ENCODE measurements at places on chromosomes 2 and 18.
A peak's percentile ranks its signal among the peaks of the same experiment; 100 is the strongest.

DNA sequence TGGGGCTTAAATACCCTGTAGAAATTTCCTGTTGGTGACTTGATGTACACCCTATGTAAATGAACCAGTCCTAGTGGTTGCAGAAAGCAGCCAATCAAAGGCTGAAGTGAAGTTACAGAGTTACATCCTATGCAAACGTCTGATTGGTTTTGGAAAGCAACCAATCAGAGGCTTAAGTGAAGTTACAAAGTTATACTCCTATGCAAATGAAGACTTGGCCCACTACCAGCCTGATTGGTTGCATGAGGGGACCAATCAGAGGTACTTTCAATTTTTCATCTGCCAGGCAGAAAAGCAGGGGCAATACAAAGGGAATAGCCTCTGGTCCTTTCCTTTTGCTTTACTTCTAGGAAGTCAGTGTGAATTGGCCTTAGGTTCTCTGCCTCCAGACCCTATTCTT lies 13.6 kb upstream of the ZNF397 start:
- DNase-seq = no peak

DNA sequence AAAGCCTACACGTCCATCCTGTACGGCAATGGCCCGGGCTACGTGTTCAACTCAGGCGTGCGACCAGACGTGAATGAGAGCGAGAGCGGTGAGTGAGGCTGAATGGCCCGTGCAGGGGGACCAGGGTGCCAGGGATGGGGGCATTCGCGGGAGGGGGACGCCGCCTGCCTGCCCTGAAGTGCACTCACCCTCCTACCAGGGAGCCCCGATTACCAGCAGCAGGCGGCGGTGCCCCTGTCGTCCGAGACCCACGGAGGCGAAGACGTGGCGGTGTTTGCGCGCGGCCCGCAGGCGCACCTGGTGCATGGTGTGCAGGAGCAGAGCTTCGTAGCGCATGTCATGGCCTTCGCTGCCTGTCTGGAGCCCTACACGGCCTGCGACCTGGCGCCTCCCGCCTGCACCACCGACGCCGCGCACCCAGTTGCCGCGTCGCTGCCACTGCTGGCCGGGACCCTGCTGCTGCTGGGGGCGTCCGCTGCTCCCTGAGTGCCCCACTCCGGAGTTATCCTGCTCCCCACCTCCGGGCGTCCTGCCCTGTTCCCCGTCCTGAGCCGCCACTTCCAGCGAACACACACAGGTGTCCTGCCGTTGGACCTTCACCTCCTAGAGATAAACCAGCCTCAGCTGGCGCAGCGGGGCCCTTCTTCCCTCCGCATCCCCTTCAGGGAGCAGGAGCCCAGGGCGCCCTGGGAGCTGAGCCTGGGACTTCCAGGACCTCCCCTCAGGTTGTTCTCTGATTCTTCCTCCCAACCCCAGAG lies 2.9 kb downstream of the ALPI start:
- DNase-seq = no peak

DNA sequence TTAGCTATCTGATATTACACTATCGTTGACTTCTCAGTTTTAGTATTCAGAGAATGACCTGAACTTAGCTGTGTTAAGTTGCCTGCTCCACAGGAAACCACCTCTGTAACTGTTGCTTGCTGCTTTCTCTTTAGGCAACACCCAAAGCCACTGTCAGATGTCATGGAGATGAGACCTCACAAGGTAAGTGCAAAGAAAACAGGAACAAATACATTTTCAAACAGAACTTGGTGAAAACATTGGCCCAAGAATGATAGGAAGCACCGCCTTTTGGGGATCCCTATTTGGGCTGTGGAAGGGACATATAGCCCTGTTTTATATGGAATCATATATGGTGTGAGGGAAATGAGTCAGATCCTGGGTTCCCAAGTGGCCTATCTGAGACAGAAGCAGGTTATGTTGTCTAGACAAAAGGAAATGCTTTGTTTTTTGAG lies 143.4 kb downstream of the UBE2E3 start:
- DNase-seq = no peak

- DNase-seq = no peak
Measured at GRCh38 chr2:7913974-7914373, 767.9 kb upstream of the ID2 start.

DNA sequence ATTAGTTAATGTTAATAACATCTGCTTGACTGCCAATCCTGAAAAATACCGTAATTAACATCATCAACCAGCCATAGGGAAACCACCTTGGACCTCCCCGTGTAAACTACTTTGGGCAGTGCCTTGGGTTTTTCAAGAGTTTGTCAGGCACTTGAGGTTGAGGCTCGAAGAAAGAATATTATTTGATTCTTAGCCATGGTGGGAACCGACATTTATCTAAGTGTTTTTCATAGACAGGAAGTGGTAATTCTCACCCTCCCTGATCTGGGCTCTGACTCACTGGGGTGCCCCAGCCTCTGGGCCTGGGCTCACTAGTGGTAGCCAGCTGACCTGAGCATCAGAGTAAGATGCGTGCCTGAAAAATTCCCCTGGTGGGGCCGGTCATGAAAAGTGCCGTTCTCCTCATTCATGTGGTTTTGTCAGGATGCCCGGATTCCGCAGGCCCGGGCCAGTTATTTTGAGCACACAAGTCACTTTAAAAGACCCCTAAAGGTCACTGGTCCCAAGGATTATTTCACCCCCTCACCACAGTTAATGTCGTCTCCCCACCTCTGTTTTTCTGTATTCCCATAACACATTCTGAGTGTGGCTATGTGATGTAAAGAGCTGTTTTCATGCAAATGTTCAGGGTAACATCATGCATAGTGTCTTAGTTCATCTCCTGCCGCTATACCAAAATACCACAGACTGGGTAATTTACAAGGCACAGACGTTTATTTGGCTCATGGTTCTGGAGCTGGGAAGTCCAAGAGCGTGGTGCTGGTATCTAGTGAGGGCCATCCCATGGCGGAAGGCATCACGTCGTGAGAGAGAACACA lies 21.6 kb upstream of the SPATA3 start:
- DNase-seq = no peak

GRCh38 chr2:18245375-18245774 lies 315.1 kb downstream of the RDH14 start:
- no peak for DNase-seq

DNA sequence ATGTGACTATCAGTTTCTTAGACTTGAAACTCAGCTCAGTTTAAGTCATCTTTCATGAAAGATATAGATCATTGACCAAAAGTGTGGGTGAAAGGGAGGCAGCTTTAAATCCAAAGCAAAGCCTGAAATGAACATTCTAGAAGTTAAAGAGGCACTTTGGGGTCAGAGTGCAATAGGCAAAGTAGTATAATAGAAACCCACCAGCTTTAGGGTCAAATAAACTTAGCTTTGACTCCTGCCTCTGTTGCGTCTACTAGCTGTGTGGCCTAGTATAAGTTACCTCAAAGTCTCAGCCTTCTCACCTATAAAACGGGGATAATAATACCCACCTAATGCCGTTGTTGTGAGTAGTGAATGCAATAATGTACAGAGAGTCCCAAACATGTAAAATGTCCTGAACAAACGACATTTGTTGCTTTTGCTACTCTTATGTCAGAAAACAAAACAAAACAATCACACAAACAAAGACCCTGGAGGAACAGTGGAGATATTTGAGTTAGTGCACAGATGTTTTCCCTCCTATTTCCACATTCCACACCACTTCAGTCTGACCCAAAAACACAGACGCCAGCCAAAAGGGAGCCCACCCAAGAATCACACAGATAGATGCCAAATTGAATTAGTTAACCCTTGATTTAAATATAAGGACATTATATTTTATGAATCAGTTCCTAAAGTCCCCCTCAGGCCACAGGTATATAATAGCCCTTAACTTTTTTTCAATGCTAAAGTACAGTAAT lies 657.0 kb downstream of the ARHGAP15 start:
- no peak for DNase-seq

- no peak for DNase-seq
Measured at GRCh38 chr18:7248877-7249276, 18.0 kb downstream of the LRRC30 start.

DNA sequence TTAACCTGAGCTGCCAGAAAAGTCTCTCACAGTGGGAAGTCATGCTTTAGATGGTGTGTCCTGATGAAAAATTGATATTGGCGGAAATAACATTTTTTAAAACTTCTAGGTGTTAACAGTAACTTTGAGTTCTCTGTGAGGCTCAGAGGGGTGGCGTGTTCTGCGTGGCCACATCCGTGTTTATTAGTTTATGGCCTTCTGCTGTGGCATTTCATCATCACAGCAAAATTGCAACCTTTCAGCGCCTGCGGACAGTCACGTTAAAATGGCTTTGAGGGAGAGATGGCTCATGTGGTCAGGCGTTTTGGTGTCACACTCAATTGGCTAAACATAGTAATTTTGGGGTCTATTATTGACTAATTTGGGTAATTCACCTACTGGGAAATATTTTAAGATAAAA lies 42.4 kb downstream of the KLHL29 start:
- DNase-seq = no peak

DNA sequence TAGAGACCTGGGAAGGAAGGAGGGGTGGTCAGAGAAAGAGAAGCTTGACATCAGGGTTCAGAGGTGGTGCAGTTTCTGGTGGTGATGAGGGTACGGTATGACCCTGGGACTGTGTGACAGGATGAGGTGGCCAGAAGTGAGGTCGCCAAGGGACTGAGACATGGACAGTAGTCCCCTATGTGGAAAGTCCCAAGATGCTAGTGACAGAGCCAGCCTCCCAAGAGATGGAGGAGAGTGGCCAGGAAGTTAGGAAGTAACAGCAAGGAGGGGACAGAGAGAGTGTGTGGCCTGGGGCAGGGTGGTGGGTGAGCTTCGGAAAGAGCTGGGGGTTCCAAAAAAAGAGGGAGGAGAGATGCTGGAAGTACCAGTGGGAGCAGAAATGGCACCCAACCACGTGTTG lies 66.0 kb downstream of the SMAD7 start:
- DNase-seq = no peak

GRCh38 chr2:163655667-163656066 lies 80.1 kb downstream of the FIGN start:
- DNase-seq = no peak

GRCh38 chr2:13114391-13114790 lies 397.7 kb downstream of the TRIB2 start:
- DNase-seq = no peak

- no peak for DNase-seq
Measured at GRCh38 chr2:66017763-66018162, 417.2 kb upstream of the MEIS1 start.

GRCh38 chr2:28649481-28650265 lies 102.0 kb upstream of the PPP1CB start:
- no peak for DNase-seq

DNA sequence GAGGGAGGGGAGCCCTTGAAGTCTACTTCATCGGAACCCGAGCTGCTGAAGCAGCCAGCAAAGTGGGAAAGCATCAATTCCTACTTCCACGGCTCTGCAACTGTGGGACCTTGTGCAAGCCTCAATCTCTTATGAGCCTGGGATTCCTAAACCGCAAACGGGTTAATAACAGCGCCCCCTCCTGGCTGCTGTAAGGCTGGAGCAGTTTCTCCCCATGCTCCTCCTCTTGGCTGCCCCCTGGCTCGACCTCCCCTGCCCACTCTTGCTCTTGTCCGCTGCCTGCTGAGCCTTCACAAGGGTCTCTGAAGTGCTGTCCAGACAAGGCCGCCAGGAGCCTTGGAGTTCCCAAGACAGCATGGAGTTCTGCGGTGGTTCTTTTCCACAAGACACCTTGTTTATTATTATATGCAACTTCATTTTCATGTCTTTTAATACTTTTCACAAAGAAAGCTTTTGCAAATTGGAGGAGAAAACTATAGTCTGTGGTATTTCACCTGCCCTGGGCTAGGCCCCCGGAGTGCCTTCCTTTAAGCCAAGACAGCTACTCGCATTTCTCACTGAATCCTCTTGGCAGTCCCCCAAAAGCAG lies 157.2 kb downstream of the DDX1 start:
- DNase-seq = peak; percentile 71
